Neural crest cell (in vitro differentiated cells): ENCODE measurements at places on chromosomes 12 and 14. TPM values are rescaled to one million over a fixed set of nuclear protein-coding genes. Genes with fewer than 3 reads are reported as not detected.

Gene CATSPERB
- total RNA-seq = not detected in 2 replicates

Gene STYK1
- total RNA-seq = not detected in 2 replicates

Gene DIP2B
- 37.8 and 39.4 TPM in 2 replicates for total RNA-seq

Gene ZBTB39
- total RNA-seq = 27.9 and 28.6 TPM in 2 replicates

Gene PRKD1
- 12.4 and 13.5 TPM in 2 replicates for total RNA-seq

Gene TOMM20L
- total RNA-seq = 0.42 and 0.52 TPM in 2 replicates

Gene GALNT9
- total RNA-seq = 0.43 and 1.3 TPM in 2 replicates

Gene AKAP6
- total RNA-seq = 9.4 and 9.7 TPM in 2 replicates

Gene PPM1H
- 3.5 and 3.7 TPM in 2 replicates for total RNA-seq

Gene TCL1B
- not detected in 2 replicates for total RNA-seq

Gene NGB
- total RNA-seq = not detected in 2 replicates

Gene KRT79
- total RNA-seq = not detected in 2 replicates

Gene DPY19L2
- 23.2 and 25.2 TPM in 2 replicates for total RNA-seq

Gene GRIN2B
- total RNA-seq = 1.0 and 1.1 TPM in 2 replicates

Gene CPNE6
- not detected in 2 replicates for total RNA-seq

Gene OR11H6
- total RNA-seq = not detected in 2 replicates

Gene SCN8A
- 13.0 and 13.5 TPM in 2 replicates for total RNA-seq
